Activated CD4-positive, alpha-beta T cell treated with anti-CD3 and anti-CD28 coated beads, Interleukin-2, amount 50 U/mL, for 4 hours (primary cell): ENCODE measurements at places on chromosomes 7 and 10.

DNA sequence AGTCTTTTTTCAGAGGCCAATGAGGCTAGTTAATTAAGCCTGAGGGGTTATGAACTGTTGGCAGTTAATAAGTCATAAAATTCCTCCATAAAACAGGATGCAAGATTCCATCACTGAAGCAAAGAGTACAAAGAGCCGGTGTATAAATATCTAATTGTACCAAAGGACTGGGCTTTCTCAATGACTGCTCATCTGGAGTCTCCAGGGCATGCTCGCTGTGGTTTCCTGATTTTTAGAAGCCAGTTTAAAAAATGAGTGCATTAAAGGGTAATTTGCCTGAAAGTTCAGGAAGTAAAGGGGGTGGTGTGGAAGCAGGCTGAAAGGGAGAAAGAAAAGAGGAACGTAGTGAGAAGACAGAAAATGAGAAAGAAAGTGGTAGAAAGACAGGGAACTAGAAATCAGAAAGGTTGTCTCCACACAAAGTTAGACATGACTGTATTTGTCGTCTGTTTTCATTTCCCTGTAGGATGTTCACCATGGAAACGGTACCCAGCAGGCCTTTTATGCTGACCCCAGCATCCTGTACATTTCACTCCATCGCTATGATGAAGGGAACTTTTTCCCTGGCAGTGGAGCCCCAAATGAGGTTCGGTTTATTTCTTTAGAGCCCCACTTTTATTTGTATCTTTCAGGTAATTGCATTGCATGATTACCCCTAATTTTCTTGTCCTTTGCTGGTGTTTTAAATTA is 282.3 kb downstream of the TWIST1 start:
- no peak for DNase-seq

- DNase-seq = no peak
Measured at GRCh38 chr10:31686599-31686998, 242.0 kb downstream of the ARHGAP12 start.

DNA sequence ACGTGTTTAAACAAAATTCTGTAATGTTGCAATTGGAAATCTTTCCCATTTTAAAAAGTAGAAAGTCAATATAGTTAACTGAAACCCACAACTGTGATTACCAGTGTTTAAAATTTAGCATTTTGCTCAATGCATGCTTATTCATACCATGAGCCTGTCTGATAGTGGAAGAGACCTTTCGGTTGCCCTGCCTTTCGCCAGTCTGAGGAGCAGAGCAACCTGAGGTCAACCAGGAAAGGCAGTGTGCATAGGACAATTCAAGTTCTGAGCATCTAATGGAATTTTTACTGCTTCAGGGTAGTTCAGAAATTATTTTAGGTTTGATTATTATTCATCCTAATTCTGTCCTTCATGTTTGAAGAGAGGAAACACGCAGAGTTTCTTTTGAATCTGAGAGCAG is 100.8 kb downstream of the CUBN start:
- DNase-seq = no peak

- DNase-seq = no peak
Measured at GRCh38 chr10:77949167-77949566, 22.6 kb upstream of the DLG5 start.

GRCh38 chr7:99531354-99531765 is 20.6 kb downstream of the FAM200A start:
- no peak for DNase-seq

DNA sequence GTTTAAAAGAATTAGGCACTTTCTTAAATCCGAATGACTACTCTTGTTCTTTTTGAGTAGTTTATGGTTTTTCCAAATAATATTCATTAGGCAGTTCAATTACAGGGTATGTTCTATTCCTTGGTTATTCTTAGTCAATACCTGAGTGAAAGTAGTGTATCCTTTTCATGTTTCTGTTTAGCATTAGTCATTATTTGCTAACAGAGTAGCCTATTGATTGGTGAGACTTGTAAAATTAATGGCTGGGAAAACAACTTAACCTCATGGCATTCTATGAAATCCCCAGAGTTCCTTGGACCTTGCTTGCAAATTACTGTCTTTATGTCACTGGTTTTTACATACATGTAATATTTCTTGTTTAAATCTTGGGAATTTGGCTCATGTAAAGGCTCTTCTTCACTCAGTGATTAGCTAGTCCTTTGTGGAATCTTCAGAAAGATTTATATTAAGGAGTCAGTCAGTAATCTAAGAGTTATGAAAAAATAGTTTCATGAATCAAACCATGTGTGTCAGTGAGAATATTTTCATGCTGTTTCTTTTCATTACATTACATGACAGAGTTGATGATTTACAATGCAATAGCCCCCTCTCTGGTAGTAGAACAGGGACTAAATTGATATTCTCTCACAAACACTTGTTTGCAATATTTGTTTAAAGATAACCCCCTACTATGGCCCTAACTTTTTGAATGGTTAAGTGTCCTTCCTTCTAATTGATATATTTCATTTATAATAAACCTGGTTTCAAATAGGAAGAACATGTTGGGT is 81.5 kb upstream of the LRRTM3 start:
- DNase-seq = no peak

GRCh38 chr10:94133239-94133638 is 139.5 kb downstream of the PLCE1 start:
- DNase-seq = no peak

DNA sequence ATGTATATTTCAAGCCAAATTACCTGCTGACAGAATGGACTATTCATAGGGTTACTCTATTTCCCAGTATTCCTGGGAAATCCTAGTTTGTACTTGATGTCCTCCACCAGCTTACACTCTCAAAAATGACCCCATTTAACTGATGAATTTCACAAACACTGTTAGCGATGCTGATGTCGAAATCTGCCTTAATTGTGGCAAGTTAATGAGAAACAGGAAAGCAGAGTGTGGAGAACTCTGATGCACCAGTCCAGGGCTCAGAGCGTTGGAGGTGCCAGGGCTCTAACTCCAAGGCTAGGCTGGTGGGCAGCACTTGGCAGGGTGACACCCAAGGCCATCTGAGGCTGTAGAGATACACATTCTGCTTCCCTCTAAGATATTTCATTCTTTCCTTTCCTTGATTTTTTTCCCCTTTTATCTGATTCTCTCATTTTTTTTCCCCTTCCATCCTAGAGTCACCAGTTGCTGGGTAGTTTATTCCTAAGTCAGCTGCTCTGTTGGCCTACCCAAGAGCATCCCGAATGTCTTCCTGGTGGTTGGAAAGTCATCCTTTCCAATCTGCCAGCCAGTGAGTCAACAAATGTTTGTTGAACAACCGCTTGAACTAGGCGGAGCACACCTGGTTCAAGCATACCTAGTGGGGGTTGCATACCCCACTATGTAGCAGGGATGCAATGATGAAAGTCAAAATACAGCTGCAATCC is 525.0 kb upstream of the NRP1 start:
- DNase-seq = no peak

DNA sequence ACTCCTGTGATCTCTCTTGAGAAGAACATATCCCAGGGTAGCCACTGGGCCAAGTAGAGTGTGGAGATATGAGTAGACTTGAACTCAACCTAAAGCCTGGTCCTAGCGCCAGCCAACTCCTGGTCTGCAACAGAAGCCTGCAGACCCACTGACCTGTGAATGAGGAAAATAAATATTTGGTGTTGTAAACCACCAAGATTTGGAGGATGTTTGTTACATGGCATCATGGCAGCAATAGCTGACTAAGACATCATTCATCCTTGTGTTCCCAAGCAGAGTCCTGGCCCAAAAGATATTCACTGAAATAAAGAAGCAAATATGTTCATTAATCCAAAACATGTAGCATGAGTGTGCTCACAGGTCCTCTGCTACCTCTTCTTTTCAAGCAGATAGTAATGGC is 26.0 kb upstream of the CHST3 start:
- no peak for DNase-seq

- DNase-seq = no peak
Measured at GRCh38 chr7:149217570-149217969, 21.9 kb upstream of the ZNF212 start.

GRCh38 chr7:129213828-129214227 is 11.0 kb upstream of the AHCYL2 start:
- no peak for DNase-seq

DNA sequence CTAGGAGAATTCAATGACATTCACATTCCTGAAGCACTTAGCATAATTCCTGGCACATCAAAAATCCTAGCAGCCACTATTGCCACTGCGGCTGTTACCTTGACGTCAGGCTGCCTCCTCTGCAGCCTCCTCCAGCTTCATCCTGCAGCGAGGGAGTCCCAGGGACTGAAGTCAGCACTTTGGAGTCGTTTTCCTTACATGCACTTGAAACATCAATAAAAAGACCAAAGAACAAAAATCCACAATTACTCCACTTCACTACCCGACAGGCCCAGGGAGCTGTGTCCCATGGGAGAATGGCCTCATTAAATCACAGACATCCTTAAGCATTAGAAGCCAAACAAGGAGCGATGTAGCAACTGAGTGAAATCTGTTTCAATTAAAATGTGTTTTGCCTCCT is 48.6 kb upstream of the NANOS1 start:
- DNase-seq = no peak

GRCh38 chr7:30379131-30379530 is 94.7 kb downstream of the ZNRF2 start:
- DNase-seq = no peak

- no peak for DNase-seq
Measured at GRCh38 chr7:92622685-92623084, 32.5 kb upstream of the FAM133B start.

GRCh38 chr7:130277763-130278643 is 11.3 kb downstream of the CPA2 start:
- DNase-seq = no peak

DNA sequence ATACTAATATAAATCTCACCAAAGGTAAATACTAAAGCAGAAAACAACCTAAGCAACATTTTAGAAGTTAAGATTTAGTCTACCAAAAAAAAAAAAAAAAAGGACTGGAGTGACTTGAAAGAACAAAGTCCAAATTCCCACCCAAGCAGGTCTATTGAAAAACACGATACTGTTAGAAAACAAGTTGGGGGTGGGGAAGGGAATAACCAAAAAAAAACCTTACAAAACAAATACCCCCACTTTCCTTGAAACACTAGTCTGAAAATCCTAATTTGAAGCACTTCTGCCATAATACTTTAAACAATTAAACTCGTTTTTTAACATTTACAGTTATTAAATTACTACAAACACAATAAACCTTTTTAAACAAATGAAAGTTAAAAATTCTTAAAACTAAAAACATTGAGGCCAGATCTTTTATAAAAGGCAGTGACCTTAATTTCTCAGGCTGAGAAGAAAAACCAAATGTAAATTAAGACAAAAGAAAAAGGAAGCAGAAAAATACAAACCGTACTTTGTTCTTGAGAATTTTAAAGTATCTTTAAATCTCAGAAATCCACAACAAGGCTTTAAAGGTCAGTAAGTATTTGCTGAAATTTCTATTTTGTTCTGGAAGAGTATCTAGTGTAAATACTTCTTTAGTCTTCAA is 135.1 kb downstream of the NRBF2 start:
- DNase-seq = no peak

GRCh38 chr10:24551161-24551560 is 172.5 kb downstream of the ARHGAP21 start:
- no peak for DNase-seq

DNA sequence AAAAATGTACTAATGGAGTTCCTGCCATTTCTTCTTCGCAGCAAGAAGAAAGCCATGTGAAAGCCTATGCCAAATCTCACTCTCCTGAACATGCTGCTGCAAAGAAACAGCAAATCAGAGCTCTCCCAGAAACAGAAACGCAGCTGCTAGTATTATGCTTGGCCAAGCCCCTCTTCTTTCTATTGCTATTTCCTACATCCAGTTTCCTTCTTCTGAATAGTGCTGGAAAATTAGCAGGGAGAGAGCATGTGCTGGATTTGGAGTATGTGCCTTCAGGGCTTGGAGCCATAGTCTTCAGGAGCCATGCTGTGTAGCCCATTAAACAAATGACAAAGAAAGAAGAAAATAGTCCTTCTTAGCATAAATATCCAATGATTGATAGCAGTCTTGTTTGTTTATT is 852.0 kb upstream of the PHF14 start:
- no peak for DNase-seq
